Mucosa of descending colon (tissue), 3 donors: ENCODE measurements at places on chromosomes 16 and 17. TPM values are rescaled to one million over a fixed set of nuclear protein-coding genes. Genes with fewer than 3 reads are reported as not detected.

Gene FBXO39
- not detected for total RNA-seq

Gene EVPLL
- 0.13 TPM for total RNA-seq

Gene AURKB
- 5.7 TPM for total RNA-seq

Gene C17orf50
- total RNA-seq, result not detected

Gene KCNG4
- not detected for total RNA-seq

Gene B3GNT9
- total RNA-seq, result 4.0 TPM

Gene C1QTNF8
- total RNA-seq, result not detected

Gene RCVRN
- total RNA-seq, result not detected

Gene MFAP4
- total RNA-seq, result 44.2 TPM

Gene PRSS27
- total RNA-seq, result 1.1 TPM

Gene MYADML2
- total RNA-seq, result not detected

Gene KRTAP2-1
- total RNA-seq, result not detected

Gene ABCC12
- total RNA-seq, result not detected

Gene NTN3
- 0.44 TPM for total RNA-seq
